ENCODE measurements at places on chromosomes 6 and 20.

DNA sequence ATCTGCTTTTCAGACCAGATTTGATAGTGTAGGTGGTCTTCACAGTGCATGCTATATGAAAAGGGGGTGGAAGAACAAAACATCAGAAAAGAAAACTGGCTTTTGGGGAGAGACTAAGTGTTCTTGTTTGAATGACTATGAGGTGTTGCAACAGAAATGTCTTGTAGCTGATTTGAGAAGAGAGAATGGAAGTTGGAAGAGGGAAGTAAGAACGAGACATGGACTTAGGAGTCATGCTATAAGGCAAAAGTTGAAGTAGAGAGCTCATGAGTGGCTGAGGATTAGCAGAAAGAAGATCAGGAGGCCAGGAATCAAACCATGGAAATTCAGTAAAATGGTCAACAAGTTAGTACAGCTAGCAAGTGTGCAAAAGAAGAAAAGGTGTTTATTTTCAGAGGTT, 32.1 kb downstream of the FNDC1 start:
- DNase-seq = no peak

DNA sequence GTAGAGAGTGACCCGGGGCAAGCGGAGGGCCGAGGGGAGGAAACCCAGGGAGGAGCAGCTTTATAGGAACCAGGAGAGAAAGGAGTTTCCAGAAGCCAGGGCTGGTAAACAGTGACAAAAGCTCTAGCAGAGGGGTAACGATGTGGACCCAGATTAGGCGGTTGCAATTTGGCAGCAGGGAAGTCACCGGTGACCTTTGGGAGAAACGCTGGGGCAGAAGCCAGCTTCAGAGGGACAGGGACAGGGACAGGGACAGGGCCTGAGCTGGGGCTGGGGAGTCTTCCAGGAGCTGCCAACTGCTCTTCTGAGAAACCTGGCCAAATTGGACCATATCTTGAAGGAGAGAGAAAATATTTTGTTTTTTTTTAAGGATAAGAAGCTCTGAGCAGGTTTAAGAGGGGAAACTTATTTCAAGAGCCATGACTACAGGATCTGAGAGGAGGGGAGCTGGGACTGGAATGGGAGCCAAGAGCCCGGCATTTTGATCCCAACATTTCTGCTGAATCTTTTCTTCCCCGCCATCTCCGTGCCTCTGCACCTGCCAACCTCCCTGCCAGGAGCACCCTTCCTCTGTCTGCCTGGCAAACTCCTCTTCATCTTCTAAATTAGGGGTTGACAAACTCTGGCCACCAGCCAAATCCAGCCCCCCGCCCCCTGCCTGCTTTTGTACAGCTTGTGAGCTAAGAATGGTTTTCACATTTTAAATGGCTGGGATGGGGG, 22.6 kb upstream of the PREX1 start:
- no peak for DNase-seq

DNA sequence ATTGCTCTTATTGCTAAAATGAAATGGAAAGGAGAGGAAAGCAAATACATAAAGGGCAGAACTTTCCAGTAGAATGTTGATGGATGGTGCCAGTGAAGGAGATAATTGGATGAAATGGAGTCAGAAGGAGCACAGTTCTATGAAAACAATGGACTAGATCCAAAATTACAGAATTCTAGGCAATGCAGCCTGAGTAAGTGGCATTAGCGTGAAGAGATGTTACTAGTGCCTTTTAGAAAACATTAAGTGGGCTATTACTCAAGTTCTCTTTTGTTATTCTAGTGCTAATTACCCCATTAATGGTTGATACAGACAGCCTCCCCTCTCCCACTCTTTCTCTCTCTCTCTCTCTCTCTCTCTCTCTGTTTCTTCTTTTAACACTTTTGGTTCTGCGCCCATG, 209.5 kb upstream of the RGS17 start:
- DNase-seq = no peak

DNA sequence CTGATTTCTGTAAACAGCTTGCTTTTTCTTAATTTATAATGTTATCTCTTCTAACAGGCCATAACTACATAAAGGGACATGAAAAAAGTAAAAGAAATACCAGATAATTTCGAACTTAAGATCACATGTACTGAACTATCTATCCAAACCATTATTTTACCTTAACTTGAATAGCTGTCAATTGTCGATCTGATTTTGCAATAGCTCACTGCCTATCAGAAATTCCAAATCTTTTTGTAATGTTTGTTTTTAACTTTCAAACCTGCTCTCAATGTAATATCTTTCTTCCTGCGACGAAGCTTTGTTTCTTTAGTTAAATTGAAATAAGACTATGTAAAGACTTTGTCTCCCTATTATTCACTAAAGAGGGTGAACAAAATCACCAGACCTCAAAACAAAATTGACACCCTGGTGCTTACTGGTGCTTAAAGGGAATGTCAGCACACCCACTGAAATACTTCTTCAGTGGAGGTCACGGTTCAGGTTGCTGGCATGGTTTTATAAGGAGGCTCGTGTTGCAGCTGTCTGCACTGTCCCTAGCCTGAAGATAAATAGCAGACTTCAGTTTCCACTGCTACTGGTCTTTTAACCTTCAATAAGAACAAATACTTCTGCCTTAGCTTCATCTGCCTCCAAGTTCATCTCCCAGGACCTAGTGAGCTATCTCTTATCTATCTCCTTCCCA, 117.5 kb upstream of the QKI start:
- peak; percentile 69 for DNase-seq

GRCh38 chr20:2544211-2544610, 7.8 kb downstream of the TMC2 start:
- no peak for DNase-seq

DNA sequence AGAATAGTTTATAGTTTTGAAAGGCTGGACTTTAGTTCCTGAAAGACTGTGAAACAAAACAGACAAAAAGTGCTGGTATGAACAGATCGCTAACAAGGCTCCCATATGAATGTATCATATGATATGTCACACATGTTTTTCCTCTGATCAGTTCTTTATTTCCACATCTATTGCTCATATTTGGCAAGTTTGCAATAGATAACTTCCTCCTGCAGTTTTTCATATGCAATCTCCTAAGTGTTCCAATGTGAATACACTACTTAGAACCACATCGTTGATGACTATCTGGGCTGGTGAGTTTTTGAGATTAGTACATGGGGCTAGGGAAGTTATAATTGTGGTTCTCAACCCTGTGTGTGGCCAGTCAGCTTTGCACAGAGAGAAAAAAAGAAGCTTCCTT, 23.1 kb downstream of the CRYBG1 start:
- no peak for DNase-seq

DNA sequence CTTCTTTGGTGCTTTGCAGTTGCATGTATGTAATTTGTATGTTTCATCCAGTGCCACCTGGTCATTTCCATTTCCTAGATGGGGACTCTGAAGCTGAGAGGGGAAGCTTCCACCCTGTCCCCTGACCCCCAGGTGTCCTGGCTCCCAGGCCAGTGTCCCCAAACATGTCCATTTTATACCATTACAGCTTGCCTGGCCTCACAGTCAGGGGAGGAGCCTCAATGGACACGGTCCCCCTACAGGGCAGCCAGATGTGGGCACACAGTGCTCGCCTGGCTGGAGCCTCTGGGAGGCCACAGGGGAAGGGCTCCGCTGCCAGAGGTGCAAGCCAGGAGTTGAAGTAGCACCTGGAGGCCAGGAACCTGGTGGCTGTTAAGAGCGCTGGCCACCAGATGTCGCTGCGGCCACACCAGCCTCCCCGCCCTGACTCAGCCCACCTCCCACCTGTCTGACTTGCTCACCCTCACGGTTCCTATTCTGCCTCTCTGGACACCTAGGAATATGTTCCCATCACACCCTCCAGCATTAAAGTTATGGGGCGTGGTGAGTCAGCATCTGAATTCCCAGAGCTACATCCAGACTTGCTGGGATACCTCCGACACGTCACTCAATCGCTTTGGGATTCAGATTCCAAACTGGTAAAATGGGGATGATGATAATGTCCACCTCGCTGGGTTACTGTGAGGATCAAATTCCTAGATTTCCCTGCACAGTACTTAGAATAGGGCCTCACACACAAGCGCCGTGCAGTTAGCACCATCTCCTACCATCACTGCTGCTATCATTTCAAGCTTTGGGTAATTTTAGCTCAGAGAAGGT, 107.4 kb downstream of the SULF2 start:
- DNase-seq = no peak

DNA sequence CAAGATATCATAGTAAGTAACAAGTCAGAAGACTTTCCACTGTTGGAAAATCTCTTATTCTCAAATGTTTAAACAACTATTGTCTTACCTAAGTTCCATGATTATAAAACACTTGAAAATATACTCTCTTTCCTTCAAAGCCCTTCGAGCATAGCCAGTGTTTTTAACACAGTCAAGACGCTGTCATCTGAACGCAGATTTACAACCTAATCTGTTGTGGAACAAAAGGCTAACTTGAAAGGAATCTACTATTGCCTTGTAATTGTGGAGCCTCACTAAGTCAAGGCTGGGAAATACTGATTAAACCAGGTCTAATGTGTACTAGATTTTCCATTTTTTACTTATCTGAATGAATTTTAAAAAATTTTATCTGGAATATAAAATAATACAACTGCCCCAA, 205.8 kb downstream of the TRDN start:
- DNase-seq = no peak

GRCh38 chr6:161226009-161226964, 47.6 kb downstream of the AGPAT4 start:
- DNase-seq = no peak

- no peak for DNase-seq
Measured at GRCh38 chr6:36729161-36729524, 31.5 kb downstream of the RAB44 start.

DNA sequence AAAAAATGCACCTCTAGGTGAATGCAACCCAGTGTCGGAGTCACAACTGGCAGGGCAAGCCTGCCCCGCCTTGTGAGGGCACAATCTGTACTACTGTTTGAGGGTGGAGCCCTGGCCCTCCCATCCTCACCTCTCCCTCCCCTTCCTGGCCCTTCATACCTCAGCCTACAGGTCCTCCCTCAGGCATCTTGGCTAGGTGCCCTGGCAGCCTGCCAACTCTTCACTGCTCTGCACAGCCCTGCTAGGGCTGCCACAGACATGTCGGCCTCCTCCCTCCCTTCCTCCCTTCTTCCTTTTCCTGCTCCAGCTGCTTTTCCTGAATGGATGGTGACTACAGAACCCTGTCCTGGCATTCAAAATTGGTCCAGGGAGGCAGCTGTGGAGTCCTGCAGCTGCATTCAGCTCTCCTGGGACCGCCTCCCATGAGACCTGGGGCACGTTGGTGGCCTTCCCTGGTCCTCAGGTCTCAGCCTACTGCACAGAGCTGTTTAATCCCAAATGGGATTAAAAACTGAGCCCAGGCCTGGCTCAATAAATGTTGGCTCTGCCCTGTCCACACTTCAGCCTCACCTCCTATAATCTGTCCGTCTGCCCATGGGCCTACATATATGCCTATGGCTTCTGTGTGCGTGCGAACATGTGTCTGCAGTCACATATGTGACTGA, 52.7 kb downstream of the CDH22 start:
- DNase-seq = peak; percentile 87

DNA sequence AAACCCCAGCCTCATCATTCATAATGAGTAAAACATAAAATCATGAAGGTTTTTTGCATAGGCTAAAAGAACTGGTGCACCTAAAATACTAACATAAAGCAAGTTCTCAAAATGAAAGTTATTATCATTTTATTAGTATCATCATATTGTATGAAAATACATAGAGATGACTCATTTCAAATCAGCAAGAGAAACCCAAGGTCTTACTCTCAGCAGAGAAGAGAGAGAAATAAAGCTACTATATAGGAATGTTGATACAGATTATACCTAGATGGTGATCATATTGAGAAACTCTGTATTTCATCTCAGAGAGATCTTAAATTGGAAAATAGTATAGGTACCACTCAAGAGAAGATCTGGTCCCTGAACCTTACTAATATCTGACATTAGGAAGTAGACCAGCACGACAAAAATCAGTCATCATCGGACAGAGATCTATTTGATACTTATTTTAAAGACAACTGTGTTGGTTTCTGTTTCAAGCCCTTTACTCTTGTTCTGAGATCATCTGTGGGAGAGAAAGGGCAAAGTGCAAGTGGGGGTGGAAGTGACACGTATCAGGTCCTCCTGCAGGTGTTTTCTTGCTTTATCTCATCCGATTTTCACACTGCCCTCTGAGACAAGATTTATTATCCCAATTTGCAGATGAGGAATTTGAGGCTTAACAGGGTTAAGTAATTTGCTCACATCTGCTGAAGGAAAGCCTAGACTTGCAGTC, 532.3 kb downstream of the MAFB start:
- no peak for DNase-seq

- no peak for DNase-seq
Measured at GRCh38 chr6:149467265-149467664, 17.5 kb downstream of the ZC3H12D start.

- DNase-seq = no peak
Measured at GRCh38 chr20:25233016-25233772, 14.7 kb upstream of the PYGB start.

DNA sequence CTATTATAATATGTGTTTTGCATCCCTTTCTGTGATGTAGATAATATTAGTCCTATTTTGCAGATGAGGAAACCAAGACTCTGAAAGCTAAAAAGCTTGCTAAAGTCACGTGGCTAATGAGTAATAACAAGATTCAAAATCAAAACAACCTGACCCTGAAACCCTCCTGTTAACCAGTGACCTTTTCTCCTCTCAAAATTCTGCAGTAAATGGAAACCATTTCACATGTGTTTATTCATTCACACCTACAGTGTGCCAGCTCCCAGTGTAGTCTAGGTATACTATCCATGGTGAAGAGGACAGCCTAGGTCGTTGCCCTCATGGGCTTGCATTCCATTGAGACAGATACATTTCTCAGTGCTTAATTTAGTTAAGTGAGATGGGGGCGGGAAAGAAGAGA, 30.6 kb upstream of the PHACTR2 start:
- DNase-seq = no peak

- no peak for DNase-seq
Measured at GRCh38 chr6:13407709-13408695, 79.4 kb downstream of the GFOD1 start.

- DNase-seq = no peak
Measured at GRCh38 chr6:131159578-131159977, 24.3 kb downstream of the AKAP7 start.

DNA sequence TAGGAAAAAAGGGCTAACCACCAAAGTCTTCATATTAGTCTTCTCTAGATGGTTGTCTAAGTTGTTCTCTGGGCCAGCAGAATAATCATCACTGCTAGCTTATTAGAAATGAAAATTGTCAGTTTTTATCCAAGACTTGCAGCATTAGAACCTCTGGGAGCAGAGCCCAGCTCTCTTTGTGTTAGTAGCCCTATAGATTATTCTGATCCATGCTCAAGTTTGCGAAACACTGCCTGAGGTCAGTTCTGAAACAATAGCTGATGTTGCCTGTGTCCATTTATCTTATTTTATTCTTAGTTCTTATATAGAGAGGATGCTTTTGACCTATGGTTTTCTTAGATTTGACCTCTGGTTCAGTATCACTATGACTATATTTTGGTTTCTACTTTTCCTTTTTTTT, 66.9 kb downstream of the BCKDHB start:
- DNase-seq = no peak

- DNase-seq = no peak
Measured at GRCh38 chr6:94227741-94228140, 808.4 kb upstream of the EPHA7 start.
